NCI-H2081 treated with DMSO at 0.1 percent for 48 hours (cell line): ENCODE measurements at places on chromosomes 7 and 10.

DNA sequence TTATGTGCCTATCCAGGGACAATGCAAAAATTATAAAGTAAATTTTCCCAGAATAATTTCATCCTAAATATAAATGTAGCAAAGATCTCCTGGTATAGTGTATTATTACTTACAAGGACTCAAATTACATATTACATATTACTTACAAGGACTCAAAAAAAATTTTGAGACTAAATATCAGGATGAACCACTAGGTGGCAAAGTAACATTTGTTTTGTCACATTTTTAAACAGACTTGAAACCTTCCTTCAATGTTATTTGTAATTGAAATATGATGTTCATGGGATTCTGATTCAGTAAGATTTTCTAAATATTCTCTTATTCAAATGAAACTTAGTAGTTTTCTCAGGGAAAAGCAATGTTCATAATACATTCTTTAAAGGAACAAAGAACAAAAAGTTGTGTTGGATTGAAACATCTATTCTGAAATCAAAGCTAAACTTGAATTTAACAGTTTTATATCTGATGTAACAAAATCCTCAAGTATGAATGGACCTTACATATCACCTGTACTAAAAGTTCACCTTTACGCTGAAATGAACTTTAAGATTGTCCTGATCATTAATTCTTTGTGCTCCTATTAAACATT is 74.3 kb upstream of the GNAI1 start:
- DNase-seq, result peak; percentile 42

- no peak for DNase-seq
Observed at GRCh38 chr7:47951374-47951773, 3.1 kb upstream of the PKD1L1 start.

DNA sequence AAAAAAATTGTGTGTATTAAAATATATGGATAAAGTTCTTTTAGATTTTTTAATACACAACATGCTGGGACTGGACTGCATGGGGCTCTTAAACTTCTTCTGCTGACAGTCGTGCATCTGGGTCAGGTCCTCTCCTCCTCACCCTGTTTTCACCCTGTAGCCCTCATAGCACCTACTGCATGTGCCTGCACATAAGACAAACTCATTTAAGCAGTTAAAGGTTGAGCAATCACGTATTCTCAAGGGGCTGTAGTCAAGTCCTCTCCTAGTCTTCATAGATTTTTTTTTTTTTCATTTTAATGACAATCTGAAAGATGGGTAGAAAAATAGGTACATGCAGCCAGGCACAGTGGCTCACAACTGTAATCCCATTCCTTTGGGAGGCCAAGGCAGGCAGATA is 23.6 kb upstream of the PDCD4 start:
- DNase-seq, result no peak

DNA sequence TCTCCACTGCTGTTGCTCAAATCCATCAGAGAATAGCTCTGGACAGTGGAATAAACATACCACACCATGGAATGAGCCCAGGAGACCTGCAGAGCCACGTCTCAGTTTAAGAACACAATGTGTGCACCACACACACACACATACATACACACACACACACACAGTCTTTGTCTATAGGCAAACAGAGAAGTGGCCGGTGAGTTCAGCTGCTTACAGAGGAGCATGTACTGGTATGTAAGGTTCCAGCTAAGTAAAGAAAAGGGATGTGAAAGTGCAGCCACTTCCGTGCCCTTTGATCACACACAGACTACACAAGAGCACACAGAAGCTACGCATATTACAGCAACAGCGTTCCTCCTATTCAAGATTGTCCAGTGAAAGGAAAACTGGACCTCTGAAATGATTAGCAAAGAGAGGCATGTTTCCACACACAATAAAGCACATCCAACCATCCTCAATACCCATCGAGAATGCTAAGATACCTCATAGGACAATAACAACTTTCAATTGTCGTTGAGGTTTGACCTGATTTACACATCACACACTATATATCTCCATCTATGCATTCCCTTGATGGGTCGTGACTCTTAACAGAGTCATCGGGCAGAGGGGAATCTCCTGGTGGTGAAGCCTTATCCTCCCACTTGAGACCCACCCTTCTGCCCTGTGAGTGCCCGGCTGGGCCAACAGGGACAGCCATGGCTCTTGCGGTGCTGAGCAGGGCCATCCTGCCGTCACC is 23.6 kb downstream of the SLC35B4 start:
- no peak for DNase-seq

DNA sequence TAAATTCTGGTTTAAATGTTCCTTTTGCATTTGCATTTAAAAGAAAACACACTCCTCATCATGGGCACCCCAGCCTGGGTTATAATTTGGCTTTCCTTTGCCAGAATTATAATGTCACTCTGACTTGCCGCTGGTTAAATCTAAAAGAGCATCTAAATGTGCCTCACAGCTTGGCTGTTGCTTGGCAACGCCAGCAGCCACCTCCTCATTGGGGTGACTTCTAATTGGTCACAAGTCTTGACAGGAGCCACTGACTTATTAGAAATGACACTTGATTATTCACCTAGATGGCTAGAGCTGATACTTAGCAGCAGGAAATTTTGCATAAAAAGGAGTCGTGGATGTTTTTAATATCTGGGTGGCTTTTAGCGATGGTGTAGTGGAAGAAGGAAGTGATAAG is 114.3 kb downstream of the TBXAS1 start:
- peak; percentile 85 for DNase-seq

DNA sequence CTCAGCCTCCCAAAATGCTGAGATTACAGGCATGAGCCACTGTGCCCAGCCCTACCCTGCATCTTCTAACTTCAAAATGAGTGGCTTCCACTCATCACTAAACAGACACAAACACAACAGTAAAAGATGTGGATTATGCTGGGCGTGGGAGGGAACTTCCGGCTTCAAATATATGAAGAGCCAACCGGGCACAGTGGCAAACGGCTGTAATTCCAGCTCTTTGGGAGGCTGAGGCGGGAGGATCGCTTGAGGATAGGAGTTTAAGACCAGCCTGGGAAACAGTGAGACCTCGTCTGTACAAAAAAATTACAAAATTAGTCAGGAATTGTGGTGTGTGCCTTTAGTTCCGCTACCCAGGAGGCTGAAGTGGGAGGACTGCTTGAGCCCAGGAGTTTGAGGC is 92.2 kb upstream of the GNA12 start:
- DNase-seq, result no peak

GRCh38 chr7:105325216-105325904 is 63.4 kb downstream of the SRPK2 start:
- no peak for DNase-seq

GRCh38 chr10:82394122-82394521 is 519.1 kb downstream of the NRG3 start:
- DNase-seq, result no peak

GRCh38 chr10:20372748-20373147 is 524.4 kb downstream of the NEBL start:
- no peak for DNase-seq

DNA sequence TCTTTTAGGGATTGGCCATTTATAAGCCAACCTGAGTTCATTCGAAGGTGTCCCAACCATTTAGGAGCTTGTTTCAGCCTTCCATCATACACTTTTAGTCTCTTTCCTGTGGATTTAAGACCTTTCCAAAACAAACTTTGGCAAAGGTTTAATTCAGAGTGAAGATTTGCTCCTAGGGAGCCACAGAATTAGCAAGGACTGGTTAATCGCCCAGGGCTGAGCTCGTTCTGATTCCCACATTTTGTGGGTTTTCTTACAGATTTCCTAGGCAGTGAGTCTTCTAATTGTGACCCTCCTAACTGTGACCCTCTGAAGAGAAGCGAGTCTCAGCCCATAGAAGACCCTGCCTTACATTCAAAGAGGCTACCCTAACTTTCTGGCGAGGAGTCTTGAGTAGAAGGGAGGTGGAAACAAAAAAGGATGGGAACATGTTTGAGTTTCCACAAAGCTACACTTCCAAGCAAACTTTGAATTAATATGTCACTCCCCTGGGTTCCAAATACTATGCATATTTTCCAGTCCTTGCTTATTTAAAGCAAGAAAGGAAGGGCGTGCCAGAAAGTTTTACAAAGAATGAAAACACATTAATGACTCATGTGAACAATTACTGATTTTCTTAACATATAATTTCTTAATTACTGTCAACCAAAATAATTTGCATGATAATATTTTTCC is 118.3 kb downstream of the ARID5B start:
- no peak for DNase-seq

DNA sequence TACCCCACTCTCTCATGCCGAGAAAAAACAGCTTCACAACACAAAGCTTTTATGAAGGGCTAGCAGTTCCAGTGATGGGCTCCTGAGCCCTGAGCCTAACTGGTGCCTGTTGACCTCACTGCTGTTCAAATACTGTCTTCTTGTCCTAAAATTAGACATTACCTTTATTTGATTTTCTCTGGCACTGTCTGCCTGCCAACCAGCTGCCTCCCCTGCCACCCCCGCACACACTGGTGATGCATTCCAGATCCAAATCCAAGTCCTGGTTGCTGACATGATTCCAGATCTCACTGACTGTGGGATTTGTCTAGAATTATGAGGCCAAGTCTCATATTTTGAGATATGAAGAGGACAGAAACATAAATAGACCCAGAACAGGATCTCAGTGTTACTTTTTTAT is 816.2 kb downstream of the NRG3 start:
- no peak for DNase-seq

GRCh38 chr7:132148876-132149275 is 427.4 kb downstream of the PLXNA4 start:
- no peak for DNase-seq

GRCh38 chr7:117098457-117098856 is 145.2 kb downstream of the ST7 start:
- DNase-seq, result no peak

DNA sequence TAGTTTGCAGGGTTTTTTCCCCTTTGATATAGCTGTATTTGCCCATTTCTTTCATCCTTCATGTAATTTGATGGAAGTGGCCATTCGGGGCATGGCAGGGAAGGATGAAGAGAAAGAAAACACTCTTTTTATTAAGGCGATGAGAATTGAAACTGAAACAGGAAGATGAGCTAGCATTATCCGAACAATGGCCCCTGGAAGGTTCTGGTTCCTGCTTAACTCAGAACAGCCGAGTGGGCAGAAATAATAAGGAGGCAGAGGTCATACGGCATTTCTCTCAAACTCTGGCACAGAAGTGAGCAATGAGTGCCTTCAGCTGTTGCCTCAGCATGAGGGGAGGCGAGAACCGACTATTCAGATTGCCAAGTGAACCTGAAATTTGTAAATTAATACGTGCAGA is 113.2 kb upstream of the MYO3A start:
- DNase-seq, result peak; percentile 25

GRCh38 chr10:119302172-119302571 is 94.8 kb downstream of the GRK5 start:
- DNase-seq, result no peak

DNA sequence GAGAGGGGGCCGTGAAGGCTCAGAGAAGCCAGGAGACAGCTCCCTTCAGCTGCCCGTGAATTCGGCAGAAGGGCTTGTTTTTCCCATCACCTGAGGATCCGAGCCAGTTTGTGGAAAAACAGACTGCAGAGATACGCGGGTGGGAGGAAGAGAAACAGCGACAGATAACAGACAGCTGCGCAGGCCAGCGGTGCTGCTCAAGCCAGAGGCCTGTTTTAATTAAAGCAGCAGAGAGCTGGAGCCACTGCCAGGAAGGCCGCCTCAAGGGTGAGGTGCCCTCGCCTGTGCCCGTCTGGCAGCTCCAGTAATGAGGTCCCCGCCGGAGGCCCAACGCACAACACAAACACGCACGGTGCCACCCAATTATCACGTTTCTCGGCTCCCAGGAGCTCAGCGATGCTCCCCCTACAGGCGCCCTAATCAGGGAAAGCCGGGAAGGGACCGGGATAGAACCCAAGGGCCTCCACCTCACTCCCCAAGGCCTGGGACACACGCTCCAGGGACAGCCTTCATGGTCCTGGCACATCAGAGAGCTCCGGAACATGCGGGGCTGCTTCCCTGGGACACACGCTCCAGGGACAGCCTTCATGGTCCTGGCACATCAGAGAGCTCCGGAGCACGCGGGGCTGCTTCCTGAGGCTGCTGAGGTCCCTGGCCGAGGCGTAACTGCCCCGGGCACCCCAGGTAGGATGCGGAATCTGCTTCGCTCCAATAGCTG is 60.6 kb upstream of the DNAAF5 start:
- DNase-seq, result no peak

DNA sequence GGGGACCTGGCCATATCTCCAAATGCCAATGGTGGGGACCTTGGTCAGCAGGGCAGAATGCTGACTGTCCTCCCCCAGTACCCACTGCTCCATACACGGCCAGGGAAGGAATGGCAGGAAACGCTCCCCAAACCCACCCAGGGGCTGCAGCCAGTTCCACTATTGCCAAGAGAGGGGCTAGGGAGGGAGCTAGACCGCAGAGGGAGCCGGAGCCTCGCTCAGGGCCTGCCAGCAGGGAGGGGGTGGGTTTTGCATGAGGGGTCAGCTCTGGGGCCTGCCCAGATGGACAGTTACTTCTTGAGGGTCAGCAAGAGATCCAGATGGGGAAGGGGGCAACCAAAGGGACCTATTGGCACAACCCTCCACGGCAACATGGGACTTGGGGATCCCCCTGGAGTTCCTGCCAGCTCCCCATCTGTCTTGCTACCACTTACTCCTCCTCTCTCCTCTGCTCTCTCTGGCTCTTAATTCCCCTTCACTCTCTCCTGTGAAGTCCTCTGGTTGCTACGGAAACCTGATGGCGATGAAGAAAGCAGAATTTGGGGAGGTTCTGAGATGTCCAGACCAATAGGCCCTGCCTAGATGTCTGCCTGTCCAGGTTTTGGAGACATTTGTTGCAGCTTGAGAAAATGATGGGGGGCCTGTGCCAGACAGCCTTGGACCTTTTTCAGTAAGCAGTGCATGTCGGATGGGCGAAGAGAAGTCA is 12.6 kb downstream of the FGF8 start:
- DNase-seq, result no peak

- DNase-seq, result no peak
Observed at GRCh38 chr7:31776616-31777015, 89.6 kb downstream of the PPP1R17 start.

- no peak for DNase-seq
Observed at GRCh38 chr7:108247614-108248013, 117.5 kb upstream of the LAMB4 start.

GRCh38 chr7:129923709-129924108 is 29.1 kb downstream of the UBE2H start:
- no peak for DNase-seq

DNA sequence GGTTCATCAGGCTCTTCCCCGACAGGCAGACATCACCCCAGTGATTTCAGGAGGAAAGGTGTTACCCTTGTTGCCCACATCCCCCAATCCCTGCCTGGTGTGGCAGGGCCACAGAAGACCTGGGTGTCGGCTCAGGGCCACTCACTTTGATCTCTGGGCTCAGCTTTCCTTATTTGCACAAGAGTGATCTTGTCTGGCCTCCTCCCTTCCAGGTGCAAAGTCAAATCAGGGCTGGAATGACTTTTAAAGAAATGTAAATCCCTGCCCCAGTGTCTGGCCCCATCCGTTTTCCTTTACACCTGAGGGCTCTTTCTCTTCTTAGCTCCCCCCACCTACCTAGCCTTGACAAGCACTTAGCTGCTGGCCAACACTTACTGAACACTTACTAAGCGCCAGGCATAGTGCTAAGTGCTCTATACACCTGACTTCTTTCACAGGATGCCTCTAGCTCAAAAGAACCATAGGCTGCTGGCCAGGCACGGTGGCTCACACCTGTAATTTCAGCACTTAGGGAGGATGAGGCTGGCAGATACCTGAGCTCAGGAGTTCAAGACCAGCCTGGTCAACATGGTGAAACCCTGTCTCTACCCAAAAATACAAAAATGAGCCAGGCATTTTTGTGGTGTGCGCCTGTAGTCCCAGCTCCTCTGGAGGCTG is 979 bp upstream of the NODAL start:
- DNase-seq, result no peak
